Mesothelial cell of epicardium (in vitro differentiated cells): ENCODE measurements at places on chromosomes 1 and 21. TPM values are rescaled to one million over a fixed set of nuclear protein-coding genes. Genes with fewer than 3 reads are reported as not detected.

GRCh38 chr1:88640060-88640459, 44.0 kb upstream of the PKN2 start:
- H3K36me3 ChIP-seq, result no peaks in the 10 kb centered on the region
- H3K27me3 ChIP-seq, result no peaks in the 10 kb centered on the region
- no peak overlapping the region for H3K27ac ChIP-seq
- no peak overlapping the region for H3K4me3 ChIP-seq
- no peaks in the 10 kb centered on the region for H3K4me1 ChIP-seq

- no peaks in the 10 kb centered on the region for H3K27me3 ChIP-seq
- H3K36me3 ChIP-seq, result peaks cover 6% of the 10 kb centered on the region
- peaks cover 21% of the 10 kb centered on the region for H3K4me1 ChIP-seq
- no peak for DNase-seq
- H3K4me3 ChIP-seq, result no peak overlapping the region
These were observed 49.6 kb downstream of the MEGF6 start for GRCh38 chr1:3561702-3562101.

The CEPT1 gene
- 34.6 to 38.9 TPM (median 35.6 TPM) in 3 replicates for total RNA-seq

DNA sequence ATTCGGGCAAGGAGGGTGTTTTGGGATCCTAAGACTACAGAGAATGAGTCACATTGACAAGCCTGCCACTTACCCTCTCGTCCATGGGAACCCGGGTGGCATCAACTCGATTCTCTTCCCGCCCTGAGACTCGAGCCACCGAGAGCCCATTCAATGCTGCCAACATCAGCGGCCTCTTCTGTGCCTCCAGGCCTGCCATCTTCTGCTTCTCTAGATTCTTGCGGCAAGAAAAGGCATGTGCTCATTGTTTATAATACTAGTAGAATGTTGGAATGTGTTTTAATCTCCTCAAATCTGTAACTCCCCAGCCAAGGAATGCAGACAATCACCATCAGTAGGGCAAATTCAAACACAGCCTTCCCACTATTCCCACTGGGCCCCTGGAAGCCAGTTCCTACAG, 96.9 kb downstream of the SMYD2 start:
- peak overlapping the region; percentile 96 for H3K27ac ChIP-seq
- H3K36me3 ChIP-seq, result peaks cover 13% of the 10 kb centered on the region
- DNase-seq, result no peak
- peaks cover 75% of the 10 kb centered on the region for H3K4me1 ChIP-seq
- peak overlapping the region; percentile 29 for H3K4me3 ChIP-seq

DNA sequence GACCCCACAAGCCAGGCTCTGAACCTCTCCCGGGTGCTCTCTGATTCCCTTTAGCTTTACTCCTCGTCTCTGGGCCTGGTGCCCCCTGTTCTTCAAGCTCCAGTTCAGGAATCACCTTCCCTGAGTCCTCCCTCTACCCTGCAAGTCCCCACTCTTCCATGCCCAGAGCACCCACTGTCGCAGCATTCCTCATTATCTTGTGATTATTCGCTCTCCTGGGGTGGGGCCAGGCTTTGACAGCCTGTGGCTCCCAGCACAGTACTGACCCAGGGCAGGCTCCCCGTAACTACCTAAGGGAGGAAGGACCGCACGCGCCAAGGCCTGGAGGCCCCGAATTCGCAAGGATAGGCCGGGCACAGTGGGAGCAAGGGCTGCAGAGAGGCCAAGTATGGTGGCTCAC, 734 bp upstream of the C1orf210 start:
- no peak for DNase-seq
- H3K36me3 ChIP-seq, result no peaks in the 10 kb centered on the region
- H3K4me3 ChIP-seq, result peak overlapping the region; percentile 77
- H3K4me1 ChIP-seq, result peaks cover 19% of the 10 kb centered on the region
